ENCODE measurements at places on chromosomes 12 and 14.

DNA sequence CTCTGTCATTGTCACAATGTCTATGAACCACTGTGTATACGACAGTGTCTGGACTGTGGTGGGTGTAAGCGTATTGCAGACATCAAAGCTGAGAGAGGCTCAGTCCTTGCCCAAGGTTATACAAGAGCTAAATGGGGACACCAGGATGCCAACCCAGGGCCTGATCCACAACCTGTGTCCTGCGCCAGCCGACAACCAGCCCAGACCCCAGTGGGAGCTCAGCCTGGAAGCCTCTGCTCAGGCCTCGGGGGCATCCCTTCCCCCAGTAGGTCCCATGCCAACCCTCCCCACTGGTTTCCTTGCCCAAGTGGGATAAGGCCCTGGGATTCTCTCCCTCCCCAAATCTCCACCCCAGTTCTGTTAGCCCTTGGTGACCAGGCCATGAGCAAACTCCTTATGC is 54.3 kb downstream of the LTBP2 start:
- DNase-seq, result no peak

GRCh38 chr12:119808441-119808840 is 68.7 kb downstream of the CIT start:
- no peak for DNase-seq

- no peak for DNase-seq
Observed at GRCh38 chr12:111193067-111193466, 175.8 kb downstream of the PHETA1 start.

DNA sequence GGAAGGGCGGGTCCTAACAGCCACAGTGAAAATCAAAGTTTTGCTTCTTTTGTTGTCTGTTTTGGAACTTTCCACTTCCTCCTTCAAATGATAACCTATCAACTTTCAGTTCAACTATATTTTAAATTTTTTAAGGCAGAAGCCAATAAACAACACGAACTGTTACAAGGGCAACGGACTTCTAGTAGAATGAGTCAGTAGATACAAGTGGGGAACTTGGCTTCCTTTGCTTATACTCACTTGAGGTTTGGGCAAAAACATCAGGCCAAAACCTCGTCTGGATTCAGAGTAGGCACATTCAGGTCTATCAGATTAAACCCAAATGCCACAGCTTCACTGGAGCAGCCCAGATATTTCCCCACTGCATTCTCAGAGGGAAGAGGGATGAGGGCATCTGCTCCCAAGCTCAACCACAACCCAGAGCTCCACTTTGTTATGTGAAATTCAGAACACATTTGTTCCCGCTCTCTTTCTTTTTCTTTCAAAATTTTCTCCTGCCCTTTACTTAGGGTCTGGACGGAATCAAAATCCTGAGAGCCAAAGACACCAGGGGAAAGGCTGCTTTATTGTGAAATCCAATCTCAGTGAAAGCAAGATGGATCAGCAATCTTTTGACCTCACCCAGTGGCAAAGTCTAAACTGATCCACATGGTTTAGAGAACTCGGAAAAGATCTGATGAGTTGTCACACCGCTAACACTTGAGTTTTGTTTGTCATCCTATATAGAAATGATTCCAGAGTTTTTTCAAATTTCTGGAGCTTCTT is 152.5 kb upstream of the BTG1 start:
- no peak for DNase-seq

- DNase-seq, result no peak
Observed at GRCh38 chr12:21823581-21823980, 49.1 kb upstream of the KCNJ8 start.

- no peak for DNase-seq
Observed at GRCh38 chr12:45343269-45344051, 127.6 kb downstream of the ANO6 start.

- DNase-seq, result no peak
Observed at GRCh38 chr12:123726244-123726643, 14.1 kb downstream of the ATP6V0A2 start.

GRCh38 chr12:22722081-22722480 is 97.1 kb downstream of the ETNK1 start:
- no peak for DNase-seq

GRCh38 chr14:30227876-30228275 is 300.2 kb upstream of the PRKD1 start:
- DNase-seq, result no peak

DNA sequence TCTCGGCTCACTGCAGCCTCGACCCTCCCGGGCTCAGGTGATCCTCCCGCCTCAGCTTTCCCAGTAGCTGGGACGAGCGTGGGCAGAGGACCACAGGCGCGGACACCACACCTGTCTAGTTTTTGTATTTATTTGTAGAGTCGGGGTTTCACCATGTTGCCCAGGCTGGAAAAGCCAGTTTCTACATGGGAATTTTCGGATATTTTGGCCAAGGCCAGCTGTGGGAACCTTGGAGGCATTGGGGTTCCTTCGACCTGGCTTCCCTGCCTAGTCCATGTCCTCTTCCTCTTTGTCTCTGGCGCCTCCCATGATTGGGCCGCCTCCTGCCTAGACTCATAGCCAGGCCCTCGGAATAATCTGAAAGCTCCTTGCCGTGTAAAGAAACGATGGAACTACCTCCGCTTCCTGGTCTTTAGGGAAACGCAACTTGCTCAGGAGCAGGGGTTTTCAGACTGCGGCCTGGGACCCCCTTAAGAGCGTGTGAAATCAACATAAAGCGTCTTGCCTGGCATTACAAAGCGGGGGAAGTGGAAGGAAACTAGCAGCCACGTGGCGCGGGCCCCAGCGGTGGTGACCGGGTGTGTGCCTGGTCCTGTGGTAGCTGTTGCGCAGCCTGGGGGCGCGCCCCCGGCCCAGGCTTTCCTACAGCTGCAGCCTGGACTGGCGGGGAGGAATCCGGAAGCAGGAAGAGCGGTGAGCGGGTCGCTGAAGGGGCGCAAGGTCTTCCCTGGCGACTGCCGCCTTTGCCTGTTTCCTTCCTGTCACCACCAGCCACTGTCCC is 1.4 kb upstream of the HSP90AA1 start:
- peak; percentile 30 for DNase-seq

- no peak for DNase-seq
Observed at GRCh38 chr12:27616356-27617142, 79.7 kb upstream of the REP15 start.

Measured in T-helper 2 cell (primary cell).